ENCODE measurements at places on chromosomes 16 and 17. TPM values are rescaled to one million over a fixed set of nuclear protein-coding genes. Genes with fewer than 3 reads are reported as not detected.

SCNN1G gene
- total RNA-seq = not detected

EPOP gene
- total RNA-seq = 1.8 TPM

CA4 gene
- 0.14 TPM for total RNA-seq

CHRNE gene
- 0.19 TPM for total RNA-seq

PIMREG gene
- 5.2 TPM for total RNA-seq

MAP2K4 gene
- 18.9 TPM for total RNA-seq

CBX4 gene
- total RNA-seq = 4.8 TPM

ANKRD40CL gene
- not detected for total RNA-seq

TEN1 gene
- 12.0 TPM for total RNA-seq

CENPX gene
- 22.5 TPM for total RNA-seq

HSD17B2 gene
- total RNA-seq = 47.7 TPM

PPM1D gene
- total RNA-seq = 8.7 TPM

ADAM11 gene
- total RNA-seq = 0.08 TPM

TMEM256 gene
- total RNA-seq = 130 TPM

CCDC78 gene
- 0.28 TPM for total RNA-seq

MYO15A gene
- total RNA-seq = 2.9 TPM

- no peak for DNase-seq
Measured at GRCh38 chr17:35752471-35752870, 568 bp downstream of the GAS2L2 start.

DNA sequence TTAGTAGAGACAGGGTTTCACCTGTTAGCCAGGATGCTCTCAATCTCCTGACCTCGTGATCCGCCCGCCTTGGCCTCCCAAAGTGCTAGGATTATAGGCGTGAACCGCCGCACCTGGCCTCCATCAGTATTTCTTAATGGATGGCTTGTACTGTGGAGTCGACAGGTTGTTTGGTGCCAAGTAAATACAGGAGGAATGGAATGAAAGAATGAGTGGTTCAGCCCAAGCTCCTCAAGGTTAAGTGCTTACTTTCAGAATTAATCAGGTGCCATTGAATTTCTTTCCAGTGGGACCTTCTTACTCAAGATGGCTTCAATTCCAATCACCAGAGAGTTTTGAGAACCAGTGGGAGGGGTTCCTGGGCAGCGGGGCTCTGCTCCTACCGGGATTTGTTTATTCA, 25.0 kb downstream of the ALOX15 start:
- no peak for DNase-seq

- DNase-seq = no peak
Measured at GRCh38 chr17:1915889-1916288, 86.1 kb downstream of the RPA1 start.

DNA sequence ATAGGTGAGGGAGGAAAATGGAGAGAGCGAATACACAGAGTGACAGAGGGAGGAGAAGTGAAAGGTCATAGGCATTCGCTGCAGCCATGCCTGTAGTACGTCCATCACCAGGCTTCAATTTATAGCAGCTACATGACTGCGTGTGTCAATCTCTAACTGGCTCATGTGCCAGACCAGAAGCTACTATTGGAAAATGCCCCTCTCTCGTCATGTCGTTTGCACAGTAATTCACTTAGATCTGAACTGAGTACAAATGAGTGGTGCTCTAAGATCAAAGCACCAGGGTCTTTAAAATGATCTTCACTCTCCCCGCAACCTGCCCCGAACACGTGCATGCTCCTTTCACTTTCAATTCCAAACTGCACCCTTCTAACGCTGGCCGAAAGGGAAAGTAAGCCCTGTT, 51.3 kb downstream of the ADCY9 start:
- DNase-seq = no peak

GRCh38 chr17:83041305-83041704, 38.1 kb upstream of the METRNL start:
- DNase-seq = no peak

- DNase-seq = no peak
Measured at GRCh38 chr17:74027444-74027843, 176.0 kb upstream of the RPL38 start.

- DNase-seq = no peak
Measured at GRCh38 chr17:60629120-60629519, 29.1 kb downstream of the PPM1D start.

DNA sequence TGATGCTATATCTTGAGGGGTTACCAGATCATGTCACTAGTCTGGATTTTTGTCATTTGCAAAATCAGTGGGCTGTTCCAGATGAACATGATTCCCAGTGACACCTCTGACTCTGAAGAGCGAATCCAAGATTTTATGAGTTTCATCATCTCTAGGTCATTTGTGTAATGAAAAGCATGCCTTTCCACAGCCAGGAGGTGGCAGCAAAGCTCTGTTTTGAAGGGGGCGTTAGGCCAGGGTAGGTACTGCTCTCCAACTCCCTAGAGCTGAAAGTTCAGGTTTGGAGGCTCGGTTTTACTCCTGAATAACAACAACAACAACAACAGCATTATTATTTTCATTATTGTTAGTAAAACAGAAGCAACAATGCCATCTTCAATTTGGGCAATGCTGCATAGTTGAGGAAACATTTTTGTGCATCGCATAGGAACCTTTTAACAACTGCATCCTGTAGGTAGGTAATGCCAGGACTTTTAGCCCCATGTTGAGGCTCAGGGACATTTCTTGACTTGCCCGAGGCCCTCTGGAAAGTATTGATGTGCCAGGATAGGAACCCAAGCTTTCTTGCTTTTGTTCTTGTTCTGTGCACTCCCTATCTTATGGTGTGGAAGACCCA, 77.0 kb downstream of the MYH13 start:
- peak; percentile 44 for DNase-seq

- no peak for DNase-seq
Measured at GRCh38 chr17:74746376-74746775, 2.1 kb upstream of the NHERF1 start.

DNA sequence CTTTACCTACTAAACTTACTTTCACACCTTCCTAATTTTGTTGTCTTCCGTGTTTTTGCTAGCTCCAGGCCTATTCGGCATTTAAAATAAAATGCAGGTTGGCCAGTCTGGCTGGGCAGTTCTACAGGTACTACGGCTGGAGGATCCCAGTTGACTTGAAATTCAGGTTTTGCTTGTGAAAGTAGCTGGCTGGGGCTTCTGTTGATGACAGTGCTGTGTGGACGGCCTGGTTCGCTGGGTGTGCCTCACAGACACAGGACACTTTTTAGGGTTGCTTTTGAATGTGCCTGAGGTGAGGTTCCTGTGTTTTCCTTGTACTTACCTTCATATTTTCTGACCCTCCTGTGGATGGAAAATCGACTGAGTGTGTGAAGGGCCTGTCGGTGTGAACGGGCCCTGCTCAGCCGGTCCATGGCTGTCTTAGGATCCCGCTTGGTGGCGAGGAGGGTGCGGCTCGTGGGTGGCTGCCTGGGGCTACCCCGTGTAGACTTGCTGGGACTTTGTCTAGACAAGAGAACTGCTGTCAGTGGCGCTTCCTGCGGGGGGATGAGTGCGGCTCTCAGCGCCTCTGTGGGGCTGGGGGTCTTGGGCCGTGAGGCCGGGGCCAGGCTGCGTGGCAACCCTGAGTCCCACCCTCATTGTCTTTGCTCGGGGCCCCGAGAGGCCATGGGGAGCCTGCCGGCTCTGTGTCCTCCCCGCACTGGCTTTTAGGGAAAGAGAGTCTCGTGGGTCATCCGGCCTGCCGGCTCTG, 18.7 kb upstream of the ZNF750 start:
- no peak for DNase-seq

GRCh38 chr17:57875290-57876022, 25.6 kb upstream of the MRPS23 start:
- DNase-seq = no peak

DNA sequence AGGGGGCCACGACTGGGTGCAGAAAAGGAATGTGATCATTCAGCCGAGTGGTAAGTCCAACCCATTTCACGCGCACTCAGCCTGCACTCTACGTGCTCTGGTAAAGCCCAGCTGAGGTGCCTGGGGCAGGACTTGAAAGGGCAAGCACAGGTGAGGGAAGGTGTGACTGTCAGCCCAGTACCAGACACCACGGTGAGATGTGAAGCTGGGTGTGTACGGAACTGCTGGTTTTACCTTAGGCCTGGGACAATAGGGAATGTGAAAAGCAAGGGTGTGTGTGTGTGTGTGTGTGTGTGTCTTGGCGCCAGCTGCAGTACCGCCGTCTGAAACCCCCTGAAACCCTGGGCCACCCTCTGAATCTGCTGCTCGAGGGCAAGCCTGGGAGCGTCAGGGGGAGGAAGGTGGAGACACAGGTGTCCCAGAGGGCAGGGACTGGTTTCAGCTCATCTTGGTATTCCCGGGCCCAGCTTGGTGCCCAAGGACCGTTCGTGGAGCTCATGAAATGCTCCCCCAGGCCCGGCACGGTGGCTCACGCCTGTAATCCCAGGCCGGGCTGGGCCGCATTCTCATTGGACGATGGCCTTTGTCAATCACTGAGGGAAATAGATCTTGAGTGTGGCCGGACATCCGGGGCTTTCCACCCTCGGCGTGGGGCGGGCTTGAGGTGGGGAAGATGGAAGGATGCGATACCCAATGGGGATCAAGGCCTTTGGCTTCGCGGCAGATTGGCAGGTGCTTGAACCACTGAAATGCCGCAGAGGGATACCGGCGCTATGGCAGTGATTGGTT, 27.8 kb upstream of the ST6GALNAC1 start:
- DNase-seq = peak; percentile 98

DNA sequence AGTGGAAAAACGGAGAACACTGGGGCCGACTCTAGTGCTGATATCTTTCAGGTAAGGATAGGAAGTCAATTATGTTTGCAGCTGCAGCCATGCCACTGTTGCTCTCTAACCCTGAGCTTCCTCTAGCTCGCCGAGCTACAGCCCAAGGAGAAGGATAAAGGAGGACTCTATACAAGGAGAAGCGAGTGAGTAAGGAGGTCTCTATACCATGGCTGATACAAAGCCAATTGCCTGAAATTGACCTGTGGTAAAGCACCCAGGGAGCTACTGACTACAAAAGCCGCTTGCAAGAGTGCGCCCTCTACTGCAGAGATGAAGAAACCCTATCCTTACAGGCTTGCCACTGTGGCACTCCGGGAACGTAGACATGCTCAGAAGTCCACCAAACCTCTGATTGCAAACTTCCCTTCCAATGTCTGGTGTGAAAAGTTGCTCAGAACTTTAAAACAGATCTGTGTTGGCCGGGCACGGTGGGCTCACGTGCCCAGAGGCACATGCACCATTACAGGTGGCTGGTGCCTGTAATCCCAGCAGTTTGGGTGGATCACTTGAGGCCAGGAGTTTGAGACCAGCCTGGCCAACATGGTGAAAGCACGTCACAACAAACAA, 10.8 kb upstream of the SLC46A1 start:
- DNase-seq = no peak

GRCh38 chr17:3571043-3571900, 13.7 kb upstream of the TRPV3 start:
- no peak for DNase-seq

DNA sequence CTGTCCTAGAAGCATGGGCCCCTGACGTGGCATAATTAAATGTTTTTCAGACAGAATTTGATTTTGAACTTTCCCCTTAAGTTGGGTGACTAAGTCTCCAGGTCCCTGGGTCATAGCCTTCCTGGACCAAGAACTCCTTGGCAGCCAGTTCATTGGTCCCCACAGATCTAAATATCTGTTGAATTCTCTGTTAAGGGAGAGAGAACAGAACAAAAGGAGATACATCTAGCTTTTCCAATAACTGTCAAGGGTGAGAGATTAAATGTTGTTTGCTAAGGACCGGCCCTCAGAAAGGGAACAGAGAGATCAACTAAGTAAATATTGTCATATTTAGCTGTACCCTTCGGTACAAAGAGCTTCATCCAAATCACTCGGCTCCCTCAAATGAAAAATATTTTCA, 78.2 kb upstream of the NOL11 start:
- no peak for DNase-seq

- DNase-seq = no peak
Measured at GRCh38 chr17:41976142-41976768, 9.7 kb downstream of the CNP start.

DNA sequence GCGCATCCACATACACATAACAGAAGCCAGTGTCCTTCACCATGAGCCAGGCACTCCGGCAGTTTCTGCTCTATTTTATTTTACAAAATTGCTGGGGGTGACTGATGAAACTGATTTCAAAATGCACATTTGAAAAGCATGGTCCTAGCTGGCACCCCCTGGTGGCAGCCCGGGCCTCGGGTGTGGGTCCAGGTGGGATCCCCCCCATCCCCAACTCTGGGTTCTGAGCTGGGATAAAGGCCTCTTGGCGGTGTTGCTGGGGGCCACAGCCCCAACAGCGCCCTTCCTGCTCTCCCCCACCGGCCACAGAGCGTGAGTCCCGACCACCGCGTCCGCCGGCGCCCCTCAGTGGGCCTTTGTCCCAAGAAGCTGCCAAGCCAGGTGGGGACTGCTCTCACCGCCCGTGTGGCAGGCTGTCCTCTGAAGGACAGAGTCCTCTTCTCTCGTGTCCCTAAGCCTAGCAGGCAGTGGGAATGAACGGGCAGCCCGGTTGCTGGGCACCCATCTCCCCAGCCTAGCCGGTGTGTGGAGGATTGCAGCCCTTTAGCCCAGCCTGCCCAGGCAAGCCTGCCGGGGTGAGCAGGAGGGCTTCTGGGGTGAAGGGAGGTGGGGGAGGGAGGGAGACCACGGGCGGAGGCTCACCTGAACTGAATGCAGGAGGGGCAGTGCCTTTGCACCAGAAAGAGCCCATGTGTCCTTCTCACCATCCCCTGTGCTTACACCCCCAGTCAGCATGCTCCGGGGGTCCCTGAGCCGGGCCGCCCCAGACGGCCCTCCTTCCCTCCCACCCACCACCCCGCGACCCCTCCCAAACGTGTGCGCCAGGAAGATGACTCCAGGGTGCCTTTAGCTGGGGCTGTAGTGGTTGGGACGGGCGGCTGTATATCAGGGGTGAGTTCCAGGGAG, 898 bp downstream of the SNAI3 start:
- DNase-seq = no peak

GRCh38 chr17:537133-537532, 177.5 kb downstream of the VPS53 start:
- no peak for DNase-seq

DNA sequence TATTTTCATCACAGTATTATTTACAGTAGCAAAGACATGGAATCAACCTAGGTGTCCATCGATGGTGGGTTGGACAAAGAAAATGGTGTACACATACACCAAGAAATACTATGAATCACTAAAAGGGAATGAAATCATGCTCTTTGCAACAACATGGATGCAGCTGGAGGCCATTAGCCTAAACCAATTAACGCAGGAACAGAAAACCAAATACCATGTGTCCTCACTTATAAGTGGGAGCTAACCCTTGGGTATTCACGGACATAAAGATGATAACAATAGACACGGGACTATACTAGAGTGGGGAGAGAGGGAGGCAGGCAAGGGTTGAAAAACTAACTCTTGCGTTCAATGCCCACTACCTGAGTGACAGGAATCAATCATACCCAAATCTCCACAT, 41.0 kb downstream of the MRPS23 start:
- no peak for DNase-seq

GRCh38 chr16:19094542-19095365, 19.0 kb upstream of the ITPRIPL2 start:
- DNase-seq = no peak

- DNase-seq = peak; percentile 75
Measured at GRCh38 chr16:75087375-75087979, 29.1 kb downstream of the LDHD start.

DNA sequence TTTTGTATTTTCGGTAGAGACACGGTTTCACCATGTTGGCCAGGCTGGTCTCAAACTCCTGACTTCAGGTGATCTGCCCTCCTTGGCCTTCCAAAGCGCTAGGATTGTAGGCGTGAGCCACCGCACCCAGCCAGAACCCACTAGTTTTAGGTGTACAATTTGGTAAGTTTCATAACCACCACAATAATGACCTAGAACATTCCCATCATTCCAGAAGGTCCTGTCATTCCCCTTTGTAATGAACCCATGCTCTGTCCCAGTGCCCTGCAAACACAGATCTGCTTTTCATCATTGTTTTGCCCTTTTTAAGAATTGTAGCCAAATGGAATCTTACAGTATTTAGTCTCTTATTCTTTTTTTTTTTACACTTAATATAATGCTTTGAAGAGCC, 35.6 kb upstream of the IRF8 start:
- DNase-seq = no peak

All from liver (tissue), 10 donors.